GM12865 (cell line): ENCODE measurements at places on chromosomes 6 and 20.

DNA sequence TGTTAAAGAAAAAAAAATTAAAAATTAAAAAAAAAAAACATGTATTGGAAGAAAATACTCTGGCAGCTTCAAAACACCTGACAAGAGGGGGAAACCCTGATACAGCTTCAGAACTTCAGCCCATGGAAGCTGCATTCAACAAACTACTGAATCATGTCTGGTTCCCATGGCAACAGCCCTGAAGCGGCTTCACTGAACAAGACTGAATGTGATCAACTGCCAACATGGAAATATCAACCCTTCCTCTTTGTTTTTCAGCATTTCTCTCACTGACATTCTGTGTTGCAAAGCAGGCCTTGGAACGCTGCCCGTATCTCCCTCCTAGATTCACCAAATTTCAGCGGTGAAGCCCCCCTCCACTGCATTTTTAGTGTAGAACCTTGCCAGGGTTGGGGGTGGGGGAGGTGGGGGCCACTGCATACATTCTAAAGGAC, 91.3 kb upstream of the SHLD1 start:
- peak; percentile 79 for DNase-seq

DNA sequence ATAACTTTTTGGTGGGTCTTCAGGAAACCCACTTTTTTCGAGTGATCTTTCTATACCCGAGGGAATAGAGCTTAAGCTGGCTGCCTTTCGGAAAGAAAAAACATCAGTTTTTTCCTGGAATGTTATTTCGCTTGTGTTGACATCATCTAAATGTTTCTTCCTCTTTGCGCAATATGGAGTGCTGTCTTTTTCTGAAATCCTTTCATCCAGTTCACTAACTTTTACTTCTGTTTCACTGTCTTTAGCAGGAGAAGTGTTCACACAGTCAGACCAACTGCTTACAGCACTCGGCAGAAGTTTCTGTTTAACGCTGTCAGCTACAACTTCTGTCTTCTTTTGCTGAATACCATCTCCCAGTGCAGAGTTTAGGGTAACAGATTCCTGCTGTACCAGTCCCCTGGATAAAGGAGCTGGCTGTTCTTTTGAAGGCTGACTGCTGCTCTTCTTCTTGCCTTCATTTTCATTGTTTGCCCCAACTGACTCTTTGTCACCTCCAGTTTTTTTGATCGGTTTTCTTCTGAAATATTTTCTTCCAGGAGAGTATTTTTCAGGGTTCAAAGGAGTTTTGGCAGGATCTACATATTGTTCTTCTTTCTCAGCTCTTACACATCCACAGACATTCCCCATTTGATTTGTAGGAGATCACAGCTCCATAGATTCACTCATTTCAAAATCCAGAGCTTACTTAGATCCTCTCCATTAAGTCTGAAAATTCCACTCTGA, 50.0 kb upstream of the DST start:
- no peak for DNase-seq

DNA sequence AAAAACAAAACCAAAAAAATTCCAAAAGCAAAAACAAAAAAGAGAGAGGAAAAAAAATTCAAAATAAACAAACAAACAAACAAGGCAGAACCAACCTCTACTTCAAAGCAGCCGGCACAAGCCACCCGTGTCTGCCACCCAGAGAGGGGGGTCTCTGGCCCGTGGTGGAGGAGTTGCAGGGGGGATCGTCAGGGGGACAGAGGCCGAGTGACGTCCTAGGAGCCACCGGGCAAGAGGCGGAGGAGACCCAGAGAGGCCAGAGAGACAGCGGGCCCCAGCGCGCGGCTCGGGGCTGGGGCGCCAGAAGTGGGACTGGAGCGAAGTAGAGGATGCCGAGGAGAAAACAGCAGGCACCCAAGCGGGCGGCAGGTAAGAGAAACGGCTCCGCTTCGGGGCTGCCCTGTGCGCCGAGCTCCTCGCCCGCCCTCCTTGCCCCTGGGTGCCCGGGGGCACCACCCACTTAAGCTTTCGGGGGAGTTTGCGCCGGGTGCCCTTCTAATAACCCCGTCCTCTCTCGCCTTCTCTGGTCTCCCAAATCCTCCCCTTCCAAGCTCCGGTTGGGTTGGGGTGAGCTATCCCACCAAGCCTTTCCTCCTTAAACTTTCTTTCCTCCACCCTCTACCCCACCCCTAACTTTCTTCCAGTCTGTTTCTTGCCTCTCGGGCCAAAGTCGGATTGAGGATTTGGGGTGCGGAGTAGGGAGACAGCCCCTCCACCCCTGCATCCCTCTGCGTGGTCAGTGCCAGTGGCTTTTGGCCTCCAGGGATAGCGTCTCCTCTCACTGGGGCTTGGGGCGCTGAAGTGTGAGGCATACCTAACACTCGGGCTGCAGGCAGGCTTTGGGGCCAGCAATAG, 1.0 kb downstream of the TSHZ2 start:
- peak; percentile 11 for DNase-seq

DNA sequence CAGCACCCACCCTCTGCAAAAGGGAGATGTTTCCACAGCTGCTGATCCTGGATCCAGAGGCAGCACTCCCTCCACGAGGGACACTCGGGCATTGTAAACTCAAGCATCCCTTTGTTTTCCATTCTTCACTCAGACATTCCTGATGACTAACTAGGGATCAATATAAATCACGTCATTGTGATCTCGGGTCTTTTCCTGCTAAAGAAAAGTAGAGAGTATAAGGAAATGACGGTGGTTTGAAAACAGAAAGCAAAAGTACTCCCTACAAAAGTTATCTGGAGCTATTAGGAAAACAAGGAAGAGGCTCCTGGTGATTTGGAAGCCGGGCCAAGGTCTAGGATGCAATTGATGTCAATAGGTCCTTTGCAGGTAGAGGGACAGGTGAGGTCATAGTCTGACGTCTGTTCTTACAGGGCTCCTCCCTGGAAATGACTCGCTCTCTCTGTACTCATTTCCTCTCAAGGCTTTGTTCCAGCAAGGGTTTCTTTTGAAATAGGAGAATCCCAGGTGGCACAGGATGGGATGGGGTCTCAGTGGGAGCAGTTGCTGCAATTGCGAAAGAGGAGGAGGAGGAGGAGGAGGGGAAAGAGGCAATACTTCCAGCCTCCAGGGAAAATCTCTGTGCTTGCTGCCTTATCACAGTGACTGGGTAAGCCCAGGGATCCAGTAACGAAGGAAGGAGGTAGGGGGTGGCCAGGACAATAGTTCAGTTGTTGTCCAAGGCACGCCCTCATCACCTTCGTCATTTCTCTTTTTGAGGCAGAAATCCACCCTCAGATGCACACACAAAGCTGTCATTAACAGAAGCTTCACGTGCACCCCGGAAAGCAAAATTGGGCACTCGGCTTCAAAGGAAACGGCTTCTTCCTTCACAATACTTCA, 222.8 kb downstream of the LY86 start:
- DNase-seq = peak; percentile 33

DNA sequence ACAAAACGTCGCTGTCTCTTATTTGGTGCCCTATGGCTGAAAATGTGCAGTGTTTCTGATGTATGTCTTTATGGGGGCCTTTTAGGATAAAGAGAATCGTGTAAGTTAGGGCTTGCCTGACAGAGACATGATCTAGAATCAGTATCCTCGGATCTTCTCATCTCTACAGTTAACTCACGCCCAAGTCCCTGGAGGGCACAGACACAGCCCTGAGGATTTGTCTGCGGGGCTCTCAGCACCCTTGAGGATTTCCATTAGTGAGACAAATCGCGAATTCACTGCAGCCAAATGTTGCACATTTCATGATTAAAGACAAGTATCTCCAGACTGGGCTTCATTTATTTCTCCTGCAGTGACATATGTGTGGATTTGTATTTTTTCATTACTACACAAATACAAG, 552.7 kb downstream of the C6orf118 start:
- DNase-seq = no peak

DNA sequence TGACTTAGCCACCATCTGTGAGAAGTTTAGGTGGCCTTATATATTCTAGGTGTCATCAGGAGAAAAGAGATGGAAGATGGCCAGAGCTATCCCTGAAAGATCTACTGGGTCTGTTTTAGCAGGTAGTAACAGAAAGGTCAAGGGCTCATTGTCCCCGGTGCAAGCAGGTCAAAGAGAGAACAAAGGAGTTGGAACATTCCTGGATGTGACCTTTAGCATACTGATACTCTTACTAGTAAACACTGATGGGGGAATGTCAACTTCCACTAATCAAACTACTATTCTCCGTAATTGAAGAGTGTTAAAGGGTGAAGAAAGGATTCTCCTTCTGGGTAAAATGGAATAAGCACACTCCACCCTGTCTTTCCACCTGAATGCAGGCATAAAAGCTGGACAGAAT, 4.0 kb upstream of the MCUR1 start:
- no peak for DNase-seq

- no peak for DNase-seq
Observed at GRCh38 chr6:146693342-146693741, 94.6 kb downstream of the ADGB start.

DNA sequence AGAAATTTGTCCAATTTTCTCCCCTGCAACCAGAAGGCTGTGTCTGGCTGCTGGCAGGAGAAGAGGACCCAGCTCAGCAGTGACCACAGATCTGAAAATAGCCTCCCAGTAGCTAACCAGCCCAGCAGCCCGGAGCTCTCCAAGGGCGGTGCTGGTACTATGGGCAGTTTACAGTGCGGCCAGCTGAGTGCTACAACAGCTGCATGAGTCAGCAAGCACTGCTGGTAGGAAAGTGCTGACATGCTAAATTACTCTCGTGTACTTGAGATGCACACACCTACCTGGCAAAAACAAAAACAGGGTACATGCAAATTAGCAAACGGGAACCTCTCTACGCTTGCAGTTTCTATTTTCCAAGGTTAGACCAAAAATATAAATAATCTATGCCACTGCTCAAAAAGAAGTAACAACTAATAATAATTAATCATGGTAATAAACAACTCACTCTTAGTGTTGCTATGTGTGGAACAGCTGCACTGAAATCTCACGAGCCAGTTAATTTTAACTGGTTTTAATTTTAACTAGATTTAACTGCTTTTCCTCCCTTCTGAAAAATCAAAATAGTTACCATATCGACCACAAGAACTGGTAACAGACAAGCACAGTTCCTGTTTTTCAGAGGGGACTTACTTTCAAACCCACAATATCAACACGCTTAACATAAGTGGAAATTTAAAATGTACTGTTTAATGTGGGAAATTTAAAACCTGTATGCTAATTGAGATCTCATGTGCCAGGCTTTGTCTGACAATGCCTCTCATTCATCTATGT, 10.8 kb downstream of the BACH2 start:
- peak; percentile 92 for DNase-seq

DNA sequence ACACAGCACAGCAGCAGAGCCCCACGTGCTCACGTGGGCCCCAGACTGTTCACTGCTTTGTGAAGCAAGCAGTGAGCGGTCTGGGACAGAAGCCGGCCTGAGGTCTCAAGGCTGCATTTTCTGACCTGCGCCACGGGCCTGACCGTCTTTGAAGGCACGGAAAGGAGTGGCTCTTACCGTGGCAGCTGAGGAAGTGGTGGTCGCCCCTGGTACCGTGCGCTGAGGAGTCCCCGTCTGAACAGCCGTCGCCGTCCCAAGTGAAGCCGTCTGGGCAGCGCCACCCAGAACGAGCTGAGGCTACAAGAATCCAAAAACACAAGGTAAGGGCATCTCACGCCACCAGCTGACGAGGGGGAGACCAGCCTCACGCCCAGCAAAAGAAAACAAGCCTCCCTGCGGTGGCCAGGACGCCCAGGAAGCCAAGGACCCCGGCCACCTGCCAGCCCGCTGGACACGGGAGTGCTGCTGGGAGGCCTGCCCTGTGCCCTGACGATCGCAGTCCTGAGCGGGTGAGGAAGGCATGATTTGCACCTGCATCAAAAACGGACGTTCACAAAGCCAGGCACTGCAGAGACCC, 55.7 kb downstream of the TAF4 start:
- DNase-seq = no peak

DNA sequence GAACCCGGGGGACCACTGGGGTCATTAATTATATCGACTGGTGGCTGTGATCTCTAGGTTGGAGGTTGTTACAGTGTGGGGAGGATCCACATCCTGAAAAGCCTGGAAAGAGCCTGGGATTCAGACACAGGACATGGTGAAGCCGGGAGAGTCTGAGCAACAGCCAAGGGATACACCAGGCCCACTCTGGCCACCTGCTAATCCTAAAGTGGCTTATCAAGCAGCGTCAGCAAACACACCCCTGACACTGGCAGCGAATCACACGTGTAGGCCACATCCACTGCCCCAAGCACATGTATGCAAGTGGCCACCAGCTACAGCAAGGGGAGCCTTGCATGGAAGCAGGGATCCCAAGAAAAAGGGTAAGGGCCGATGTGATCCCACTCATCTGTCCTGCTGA, 41.0 kb downstream of the GFOD1 start:
- no peak for DNase-seq

GRCh38 chr6:132041706-132042105, 90.5 kb upstream of the CCN2 start:
- DNase-seq = no peak
